ENCODE measurements at places on chromosomes 5 and 9.
A peak's percentile ranks its signal among the peaks of the same experiment; 100 is the strongest.

DNA sequence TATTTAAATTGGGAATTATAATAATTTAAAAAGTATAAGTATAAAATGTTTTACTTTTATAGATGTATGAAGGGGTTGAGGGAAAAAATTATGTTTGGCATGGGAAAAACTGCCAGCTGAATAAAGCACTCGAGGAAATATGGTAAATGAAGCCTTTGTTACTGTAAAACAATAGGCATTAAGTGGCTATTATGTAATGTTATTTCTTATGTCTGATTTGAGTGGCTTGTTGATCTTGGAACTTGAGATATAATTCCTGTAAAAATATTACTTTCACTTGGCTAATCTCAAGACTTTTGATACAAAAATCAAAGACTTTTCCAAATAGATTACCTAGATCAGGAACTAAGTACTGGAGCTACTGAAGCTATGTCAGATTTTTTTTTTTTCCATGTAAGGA, 182.9 kb downstream of the CD180 start:
- DNase-seq, result no peak

GRCh38 chr9:113962396-113962795, 86.3 kb downstream of the ZNF618 start:
- DNase-seq, result no peak

- no peak for DNase-seq
Measured at GRCh38 chr5:93654676-93655075, 71.7 kb downstream of the NR2F1 start.

DNA sequence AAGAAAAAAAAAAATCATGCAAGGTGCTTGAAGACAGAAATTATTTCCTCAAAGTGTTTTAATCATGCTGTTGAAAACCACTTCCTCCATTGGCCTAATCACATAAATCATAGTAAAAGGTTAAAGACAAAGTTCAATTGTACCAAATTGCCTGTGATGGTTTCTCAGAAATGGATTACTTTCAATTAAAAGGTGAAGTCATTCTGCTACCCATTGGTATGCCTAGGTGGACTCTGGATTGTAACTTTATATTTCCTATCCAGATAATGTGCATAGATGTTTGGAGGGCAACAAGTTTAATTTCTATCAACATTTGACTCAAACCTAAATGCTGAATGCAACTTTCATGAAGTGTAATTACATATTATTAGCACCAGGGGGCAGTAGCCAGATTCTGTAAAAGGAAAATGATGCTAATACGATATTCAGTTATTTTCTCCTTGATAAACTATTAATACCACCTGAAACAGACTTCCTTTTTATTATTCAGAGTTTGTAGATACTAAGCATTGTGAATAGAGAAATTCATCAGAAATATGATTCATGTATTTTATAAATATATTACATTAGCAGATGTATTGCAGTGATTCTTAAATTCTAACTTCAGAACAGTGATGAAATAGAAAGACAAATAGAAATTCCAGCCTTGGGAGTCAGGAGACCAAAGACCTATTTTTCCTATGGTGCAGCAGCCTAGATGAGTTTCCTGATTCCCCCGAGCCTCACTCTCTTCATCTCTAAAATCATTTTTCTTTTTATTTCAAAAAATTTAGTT, 148.2 kb downstream of the CAAP1 start:
- DNase-seq, result peak; percentile 46

GRCh38 chr9:8186560-8186959, 387.0 kb upstream of the DMAC1 start:
- DNase-seq, result no peak

GRCh38 chr5:111855356-111855755, 98.4 kb upstream of the NREP start:
- peak; percentile 45 for DNase-seq

- no peak for DNase-seq
Measured at GRCh38 chr5:2172471-2172870, 289.7 kb upstream of the IRX4 start.

GRCh38 chr5:24497591-24498157, 147.1 kb downstream of the CDH10 start:
- DNase-seq, result no peak

DNA sequence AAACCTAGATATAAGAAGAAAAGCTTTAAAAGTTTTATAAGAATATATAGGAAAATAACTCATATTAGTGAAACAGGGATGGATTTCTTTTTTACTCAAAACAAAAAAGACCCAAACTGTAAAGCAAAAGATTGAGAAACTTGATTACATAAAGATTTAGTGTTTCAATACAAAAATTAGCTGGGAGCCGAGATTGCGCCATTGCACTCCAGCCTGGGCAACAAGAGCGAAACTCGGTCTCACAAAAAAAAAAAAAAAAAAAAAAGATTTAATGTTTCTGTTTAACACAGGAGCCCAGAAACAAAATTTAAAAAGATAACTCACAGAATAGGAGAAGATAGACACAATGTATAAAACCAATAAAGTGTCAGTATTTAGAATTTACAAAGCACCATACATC, 45.2 kb downstream of the CDC14B start:
- no peak for DNase-seq

GRCh38 chr9:136590821-136591752, 45.2 kb upstream of the NOTCH1 start:
- DNase-seq, result no peak

GRCh38 chr5:112933651-112934365, 11.8 kb upstream of the REEP5 start:
- peak; percentile 73 for DNase-seq

- DNase-seq, result no peak
Measured at GRCh38 chr9:133513214-133514100, 11.3 kb downstream of the MYMK start.

GRCh38 chr5:135034236-135034962, 371 bp upstream of the PITX1 start:
- peak; percentile 81 for DNase-seq

DNA sequence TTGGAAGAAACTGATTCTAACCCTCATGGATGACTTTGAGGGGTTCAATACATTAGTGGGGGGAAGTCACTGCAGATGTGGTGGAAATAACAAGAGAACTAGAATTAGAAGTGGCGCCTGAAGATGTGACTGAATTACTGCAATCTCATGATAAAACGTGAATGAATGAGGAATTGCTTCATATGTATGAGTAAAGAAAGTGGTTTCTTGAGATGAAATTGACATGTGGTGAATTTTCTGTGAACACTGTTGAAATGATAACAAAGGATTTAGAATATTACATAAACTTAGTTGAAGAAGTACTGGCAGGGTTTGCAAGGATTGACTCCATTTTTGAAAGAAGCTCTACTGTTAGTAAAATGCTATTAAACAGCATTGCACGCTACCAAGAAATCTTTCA, 113.0 kb downstream of the UGCG start:
- no peak for DNase-seq

DNA sequence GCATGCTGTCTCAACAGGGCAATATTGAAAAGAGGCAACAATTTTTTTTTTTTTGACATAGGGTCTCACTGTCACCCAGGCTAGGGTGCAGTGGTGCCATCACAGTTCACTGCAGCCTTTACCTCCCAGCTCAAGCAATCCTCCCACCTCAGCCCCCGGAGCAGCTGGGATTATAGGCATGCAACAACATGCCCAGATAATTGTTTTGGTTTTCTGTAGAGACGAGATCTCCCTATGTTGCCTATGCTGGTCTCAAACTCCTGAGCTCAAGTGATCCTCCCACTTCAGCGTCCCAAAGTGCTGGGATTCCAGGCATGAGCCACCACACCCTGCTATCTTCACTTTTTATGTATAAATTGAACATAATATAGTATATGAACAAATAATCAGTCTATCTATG, 47.6 kb downstream of the PRELID2 start:
- no peak for DNase-seq

DNA sequence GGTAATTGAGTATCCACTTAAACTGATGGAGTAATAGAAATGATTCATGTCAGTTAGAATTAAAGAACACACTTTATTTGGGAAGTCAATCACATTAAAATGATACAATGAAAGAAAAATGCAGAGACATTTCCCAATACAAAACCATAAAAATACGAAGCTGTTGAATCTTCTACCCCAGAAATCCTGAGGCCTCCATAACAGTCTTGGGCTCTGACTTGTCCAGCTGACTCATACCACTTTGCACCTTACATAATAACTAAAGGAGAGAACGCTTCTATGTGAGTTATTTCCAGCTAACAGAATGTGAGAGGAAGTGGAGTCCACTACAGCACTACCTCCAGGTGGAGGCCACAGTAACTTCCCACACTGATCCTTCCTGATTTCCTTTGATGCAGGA, 305.0 kb downstream of the MRPS30 start:
- DNase-seq, result no peak

- no peak for DNase-seq
Measured at GRCh38 chr9:7967851-7968250, 168.3 kb upstream of the DMAC1 start.

- peak; percentile 56 for DNase-seq
Measured at GRCh38 chr5:535846-536698, 11.8 kb upstream of the SLC9A3 start.

DNA sequence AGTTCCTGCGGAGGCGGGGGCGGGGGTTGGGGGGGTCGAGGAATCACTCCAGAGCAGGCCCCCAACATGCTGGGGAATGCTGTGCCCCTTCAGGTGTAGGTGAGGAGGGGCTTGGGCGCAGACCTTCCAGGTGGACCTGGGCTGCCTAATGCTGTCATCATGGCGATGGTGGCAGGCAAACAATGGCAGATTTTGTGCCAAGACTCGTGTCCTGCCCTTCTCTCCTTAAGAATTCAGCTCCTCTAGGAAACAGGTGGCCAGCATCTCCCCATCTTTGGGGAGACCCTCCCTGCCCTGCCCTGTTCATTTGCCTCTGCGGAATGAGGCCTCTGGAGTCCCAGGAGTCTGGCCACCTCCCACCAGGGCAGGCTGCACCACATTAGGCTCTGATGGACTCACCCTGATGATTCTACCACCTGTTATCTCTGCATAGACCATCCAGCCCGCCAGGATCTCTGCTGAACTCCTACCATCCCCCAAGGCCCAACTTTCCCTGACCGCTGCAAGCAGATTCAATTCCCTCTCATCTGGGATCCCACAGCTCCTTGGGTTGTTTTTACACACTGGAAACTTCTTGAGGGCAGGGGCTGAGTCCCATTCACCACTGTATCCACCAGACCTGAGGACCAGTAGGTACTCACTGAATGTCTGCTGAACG, 10.9 kb upstream of the SLC25A51 start:
- no peak for DNase-seq

DNA sequence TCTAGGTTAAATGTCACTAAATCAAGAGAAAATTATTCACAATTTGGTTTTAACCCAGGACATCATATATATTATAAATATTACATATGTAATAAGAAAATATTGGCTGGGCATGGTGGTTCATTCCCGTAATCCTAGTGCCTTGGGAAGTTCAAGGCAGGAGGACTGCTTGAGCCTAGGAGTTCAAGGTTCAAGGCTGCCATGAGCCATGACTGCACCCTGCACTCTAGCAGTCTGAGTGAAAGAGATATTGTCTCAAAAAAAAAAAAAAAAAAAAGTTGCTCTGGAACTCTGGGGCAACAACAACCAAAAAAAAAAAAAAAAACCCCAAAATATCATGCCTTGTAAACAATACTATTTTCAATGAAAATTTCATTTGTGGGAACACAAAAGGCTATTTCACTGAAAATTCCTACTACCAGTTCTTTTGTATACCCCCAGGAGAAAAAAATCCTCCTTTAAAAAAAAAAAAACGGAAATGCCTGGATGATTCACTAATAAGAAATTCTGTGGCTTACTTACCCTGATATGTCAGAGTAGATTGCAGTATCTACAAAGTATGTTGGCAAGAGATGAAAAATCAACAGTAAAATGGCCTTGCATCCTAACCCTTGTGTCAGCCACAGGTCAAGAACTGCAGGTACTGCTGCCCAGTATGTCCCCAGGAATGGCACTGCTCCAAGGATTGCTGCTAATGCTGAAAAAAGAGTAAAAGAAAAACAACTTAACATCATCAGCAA, 22.6 kb upstream of the CTNNAL1 start:
- no peak for DNase-seq

DNA sequence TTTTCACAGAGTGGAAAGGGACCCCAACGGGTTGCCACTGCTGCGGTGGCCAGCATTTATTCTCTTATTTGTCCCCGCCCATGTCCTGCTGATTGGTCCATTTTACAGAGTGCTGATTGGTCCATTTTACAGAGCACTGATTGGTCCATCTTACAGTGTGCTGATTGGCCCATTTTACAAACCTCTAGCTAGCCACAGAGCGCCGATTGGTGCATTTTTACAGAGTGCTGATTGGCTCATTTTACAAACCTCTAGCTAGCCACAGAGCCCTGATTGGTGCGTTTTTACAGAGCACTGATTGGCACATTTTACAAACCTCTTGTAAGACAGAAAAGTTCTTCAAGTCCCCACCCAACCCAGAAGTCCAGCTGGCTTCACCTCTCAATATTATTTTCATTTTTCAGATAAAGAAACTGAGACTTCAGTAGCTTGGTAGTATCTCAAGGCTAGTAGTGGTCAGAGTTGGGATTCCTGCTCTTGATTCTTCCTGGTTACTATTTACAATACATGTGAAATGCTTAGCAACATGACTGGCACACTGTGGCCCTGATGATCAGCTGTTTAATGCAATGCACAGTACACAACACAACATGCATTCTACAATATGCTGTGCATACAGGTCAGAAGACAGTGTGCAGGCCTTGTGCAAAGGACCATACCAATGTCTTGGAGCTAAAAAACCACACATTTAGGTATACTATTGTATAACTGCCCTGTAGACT, 63.6 kb upstream of the BOD1 start:
- DNase-seq, result no peak

GRCh38 chr5:2756211-2757152, 5.0 kb upstream of the IRX2 start:
- DNase-seq, result peak; percentile 78

DNA sequence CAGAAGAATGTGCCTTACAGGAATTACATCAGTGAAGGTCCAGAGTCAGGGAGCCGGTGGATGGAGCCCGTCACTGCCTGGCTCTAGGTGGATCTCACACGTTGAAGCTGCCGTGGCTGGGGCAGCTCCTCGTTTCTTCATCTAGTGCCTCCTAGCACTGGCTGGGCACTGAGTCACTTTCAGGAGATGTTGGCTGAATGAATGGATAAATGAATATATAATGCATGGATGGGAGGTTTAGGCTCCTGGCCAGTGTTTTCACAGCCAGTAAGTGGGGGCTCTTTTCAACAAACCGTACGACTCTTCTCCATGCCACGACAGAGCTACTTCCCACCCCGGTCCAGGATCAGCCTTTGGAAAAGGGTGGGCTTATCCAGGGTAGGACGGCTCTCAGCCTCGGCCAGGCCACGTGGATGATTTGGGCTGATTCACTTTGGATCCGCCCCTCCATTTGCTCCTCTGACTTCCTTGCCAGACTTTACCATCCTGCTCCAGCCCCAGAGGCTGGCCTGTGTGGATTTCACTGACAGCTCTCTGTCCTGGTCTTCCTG, 1.3 kb upstream of the SH3PXD2B start:
- DNase-seq, result no peak

GRCh38 chr5:102138243-102138653, 157.8 kb downstream of the SLCO4C1 start:
- no peak for DNase-seq

- peak; percentile 35 for DNase-seq
Measured at GRCh38 chr5:6713274-6714225, at the start of gene TENT4A. TENT4A (plus strand) TSS chr5:6713432; CDS start chr5:6713984, 552 bp downstream.

All from eye (tissue), 1 donor.